ENCODE measurements at places on chromosomes 3 and 15.

GRCh38 chr3:53259427-53260259 is 3.8 kb upstream of the TKT start:
- DNase-seq, result no peak

DNA sequence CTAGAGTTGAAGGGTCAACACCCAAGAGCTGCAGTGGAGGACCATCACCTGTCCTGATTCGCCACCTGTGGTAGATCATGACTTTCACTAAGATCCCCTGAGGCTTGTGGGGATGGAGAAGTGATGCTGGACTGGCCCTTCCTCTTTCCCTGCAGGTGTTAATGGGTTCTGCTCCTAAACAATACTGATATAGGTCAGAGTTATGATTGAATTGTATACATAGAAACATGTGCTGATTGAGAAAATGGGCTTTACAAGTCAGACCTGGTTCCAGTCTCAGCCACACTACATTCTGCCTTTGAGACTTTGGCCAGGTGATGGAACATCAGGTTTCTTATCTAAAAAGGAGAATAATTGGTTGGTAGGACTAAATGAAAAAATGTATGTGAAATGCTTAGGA is 418.9 kb upstream of the TPRG1 start:
- DNase-seq, result no peak

GRCh38 chr3:150254309-150254708 is 153.8 kb upstream of the TSC22D2 start:
- DNase-seq, result no peak

DNA sequence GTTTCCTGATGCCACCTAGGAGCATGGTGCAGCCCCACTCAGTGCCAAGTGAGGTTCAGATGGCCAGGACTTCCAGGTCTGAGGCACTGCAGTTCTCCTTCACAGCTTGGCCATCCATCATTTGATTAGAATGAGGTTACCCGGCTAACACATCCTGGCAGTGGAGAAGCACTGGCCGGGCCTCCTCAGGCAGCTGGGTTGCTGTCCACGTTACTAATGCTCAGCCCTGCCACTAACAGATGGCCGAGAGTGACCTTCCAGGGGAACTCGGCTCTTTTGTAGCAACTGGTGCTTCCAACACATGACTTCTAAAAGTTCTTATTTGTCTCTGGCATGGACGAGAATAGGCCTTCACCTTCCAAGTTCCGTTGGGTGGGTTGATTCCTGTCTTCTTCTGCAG is 204.6 kb upstream of the CFAP20DC start:
- DNase-seq, result no peak

- no peak for DNase-seq
Measured at GRCh38 chr3:130404401-130404800, 58.9 kb downstream of the COL6A5 start.

DNA sequence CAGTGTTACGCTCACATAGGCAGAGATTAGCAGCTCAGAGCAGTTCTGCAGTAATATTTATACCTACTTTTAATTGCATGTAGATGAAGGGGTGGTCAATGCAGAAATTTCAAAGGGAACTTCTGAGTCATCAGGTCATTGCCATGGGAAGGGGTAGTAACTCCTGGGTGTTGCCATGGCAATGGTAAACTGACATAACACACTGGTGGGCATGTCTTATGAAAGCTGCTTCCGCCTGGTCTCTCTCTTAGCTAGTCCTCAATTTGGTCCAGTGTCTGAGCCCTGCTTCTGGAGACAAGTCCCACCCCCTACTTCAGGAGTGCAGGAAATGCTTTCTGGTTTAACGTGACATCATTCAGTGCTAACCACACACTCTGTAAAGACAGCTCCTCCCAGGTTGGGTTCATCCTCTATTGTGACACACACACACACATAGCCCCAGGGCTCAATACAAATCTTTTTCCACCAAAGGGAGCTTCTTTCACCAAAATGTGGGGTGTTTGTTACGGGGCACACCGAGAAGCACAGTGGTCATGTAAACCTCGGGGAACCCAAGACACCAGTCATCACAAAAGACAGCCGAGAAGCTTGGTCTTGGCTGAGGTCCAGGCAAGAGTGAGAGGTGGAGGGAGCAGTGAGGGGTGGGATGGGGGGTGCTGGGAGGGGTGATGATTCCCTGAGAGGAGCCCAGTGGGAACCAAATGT is 74.5 kb downstream of the TLE3 start:
- DNase-seq, result no peak

GRCh38 chr3:188076176-188076575 is 77.8 kb upstream of the LPP start:
- no peak for DNase-seq

GRCh38 chr3:158169091-158169491 is 59.2 kb downstream of the RSRC1 start:
- DNase-seq, result no peak

GRCh38 chr3:25686766-25687165 is 22.1 kb upstream of the TOP2B start:
- DNase-seq, result no peak

- DNase-seq, result no peak
Measured at GRCh38 chr3:127951276-127951675, 36.2 kb downstream of the KBTBD12 start.

- no peak for DNase-seq
Measured at GRCh38 chr15:45481135-45481534, 41.4 kb downstream of the SLC30A4 start.

DNA sequence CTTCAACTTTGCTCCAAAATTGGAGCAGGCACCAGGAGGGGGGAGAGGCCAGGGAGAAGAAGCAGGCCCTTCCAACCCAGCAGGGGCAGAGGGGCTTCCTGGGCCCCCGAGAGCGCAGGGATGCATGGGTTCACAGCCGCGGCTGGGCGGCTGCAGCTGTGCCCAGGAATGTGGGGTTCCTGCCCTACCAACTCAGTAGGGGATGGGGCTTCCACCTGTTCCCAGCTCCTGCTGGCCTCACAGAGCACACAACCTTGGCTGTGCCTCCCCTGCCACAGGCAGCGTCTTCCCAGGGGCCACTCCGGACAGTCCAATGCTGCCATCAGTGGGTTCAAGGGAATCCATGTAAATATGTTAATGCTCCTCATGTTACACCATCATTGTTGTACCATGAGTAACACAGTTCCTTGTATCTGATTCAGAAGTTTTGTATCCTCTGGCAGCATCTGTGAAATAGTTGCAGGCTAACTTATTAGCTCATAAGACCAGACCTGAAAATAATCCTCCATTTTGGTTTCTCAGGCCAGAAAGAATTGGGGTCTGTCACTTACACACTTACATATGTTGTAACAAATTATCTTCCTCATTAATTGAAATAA is 12.1 kb upstream of the SIAH2 start:
- no peak for DNase-seq

DNA sequence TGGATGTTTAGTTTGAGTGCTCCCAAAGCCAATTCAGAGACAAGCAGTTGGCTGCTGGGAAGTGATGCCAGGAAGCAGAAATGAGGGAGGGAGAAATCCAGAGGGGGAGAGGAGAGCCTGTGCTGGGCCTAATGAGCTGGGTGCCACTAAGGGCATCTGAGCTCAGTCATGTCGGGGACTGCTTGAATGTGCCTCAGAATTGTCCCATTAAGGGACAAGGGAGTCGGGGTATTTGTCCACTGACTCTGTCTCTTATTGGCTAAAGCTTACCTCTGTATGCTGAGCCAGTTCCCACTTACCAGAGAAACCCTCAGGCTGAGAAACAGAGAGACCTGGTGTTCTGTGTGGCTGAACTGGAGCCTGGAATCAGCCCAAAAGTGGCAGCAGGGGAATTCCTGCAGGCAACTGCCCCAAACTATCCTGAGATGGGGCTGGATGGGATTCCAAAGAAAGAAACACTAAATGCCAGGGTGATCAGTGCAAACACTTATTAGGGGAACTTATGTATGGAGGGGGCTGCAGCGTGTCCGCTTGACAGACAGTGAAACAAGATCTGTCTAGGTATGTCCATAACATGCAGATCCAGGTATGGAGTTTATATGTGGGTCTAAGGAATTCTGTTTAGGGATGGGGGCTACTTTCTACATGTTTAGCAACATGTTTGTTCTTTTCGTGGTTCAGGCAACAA is 48.6 kb downstream of the NR1D2 start:
- no peak for DNase-seq

DNA sequence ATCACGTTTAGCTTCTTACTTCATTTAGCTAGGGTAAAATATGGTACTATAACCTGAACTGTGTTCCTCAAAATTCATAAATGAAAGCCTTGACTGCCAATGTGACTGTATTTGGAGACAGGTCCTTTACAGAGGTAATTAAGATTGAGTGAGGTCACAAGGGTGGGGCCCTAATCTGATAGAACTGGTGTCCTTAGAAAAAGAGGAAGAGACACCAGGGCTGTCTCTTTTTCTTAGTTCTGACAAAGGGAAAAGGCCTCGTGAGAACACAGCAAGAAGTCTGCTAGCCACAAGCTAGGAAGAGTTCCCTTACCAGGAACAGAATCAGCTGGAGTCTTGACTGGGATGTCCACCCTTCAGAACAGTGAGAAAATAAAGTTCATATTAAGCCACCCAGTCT is 162.7 kb downstream of the GMNC start:
- DNase-seq, result no peak

- DNase-seq, result no peak
Measured at GRCh38 chr3:60651799-60652198, 599.5 kb downstream of the FHIT start.

GRCh38 chr3:13594991-13595421 is 46.1 kb downstream of the FBLN2 start:
- DNase-seq, result no peak

GRCh38 chr15:39502611-39503195 is 78.2 kb upstream of the THBS1 start:
- no peak for DNase-seq

DNA sequence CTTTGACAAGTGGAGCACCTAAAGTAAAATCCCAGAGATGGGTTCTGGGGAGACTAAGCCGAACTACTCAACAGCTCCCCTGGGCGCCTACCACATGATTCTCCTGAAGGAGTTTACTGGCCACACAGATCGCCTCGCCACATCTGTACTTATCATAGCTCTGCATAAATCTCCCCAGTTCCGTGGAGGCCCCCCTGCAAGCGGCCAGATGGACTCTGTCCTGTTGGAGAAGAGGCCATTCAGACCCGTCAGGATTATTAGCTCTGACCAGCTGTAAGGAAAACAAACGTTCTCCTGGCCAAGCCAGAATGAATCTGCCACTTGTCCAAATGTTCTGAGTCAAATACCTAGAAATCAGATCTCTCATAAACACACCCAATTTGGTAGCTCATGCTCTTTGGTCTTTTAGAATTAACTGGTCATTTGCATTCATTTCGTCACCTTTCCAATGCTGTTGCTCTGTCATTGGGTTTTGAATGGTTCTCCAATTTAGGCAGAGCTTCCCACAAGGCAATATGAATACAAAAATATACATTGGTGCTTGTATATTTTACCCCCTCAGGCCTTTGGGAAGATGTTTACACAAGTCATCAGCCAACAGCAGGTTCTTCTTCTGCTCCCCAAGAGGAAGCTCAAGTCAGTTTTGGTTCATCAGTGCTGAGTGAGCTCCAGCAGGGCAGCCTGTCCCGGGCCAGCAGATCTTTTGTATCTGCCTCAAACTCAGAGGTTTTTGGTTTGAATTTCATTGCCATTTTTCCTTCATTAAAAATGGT is 124.5 kb downstream of the THSD4 start:
- no peak for DNase-seq

DNA sequence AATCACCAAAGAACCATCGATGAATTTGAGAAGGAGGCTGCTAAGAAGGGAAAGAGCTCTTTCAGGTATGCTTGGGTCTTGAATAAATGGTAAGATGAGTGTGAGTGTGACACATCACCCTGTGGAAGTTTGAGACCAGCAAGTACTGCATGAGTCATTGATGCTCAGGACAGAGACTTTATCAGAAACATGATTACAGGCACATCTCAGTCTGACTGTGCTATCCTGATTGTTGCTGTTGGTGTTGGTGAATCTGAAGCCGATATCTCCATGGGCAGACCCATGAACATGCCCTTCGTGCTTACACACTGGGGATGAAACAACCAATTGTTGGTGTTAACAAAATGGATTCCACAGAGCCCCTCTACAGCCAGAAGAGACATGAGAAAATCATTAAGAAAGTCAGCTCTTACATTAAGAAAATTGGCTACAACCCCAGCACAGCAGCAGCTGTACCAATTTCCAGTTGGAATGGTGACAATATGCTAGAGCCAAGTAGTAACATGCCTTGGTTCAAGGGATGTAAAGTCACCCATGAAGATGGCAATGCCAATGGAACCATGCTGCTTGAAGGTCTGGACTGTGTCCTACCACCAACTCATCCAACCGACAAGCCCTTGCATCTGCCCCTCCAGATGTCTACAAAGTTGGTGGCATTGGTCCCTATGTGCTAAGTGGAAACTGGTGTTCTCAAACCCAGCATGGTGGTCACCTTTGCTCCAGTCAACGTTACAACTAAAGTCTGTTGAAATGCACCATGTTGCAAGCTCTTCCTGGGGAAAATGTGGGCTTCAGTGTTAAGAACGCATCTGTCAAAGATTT is 20.5 kb downstream of the TM4SF4 start:
- no peak for DNase-seq

- no peak for DNase-seq
Measured at GRCh38 chr3:143002727-143003126, 1.4 kb downstream of the U2SURP start.

DNA sequence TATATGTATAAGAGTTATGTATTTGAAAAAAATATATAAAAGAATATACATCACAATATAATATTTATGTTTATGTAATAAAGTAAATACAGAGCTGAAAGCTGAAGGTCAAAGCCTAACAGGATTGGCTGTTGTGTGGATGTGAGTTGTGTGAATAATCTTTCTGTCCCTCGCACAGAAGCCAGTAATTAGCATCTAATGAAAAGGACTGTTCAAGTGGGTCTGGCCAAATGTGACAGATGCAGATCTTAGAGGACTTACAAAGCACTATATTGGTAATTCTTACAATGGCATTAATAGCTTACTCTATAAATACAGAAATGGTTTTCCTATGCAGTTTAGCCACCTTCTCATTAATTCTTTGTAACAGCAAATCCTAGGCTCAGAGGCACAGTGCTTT is 2.4 kb downstream of the MKRN3 start:
- DNase-seq, result no peak

- no peak for DNase-seq
Measured at GRCh38 chr3:123239756-123240155, 38.0 kb downstream of the SEC22A start.

- DNase-seq, result no peak
Measured at GRCh38 chr3:173398111-173398479, 551 bp downstream of the NLGN1 start.

- DNase-seq, result no peak
Measured at GRCh38 chr3:149267565-149267964, 45.9 kb upstream of the CP start.

All from stimulated activated CD4-positive, alpha-beta T cell treated with anti-CD3 and anti-CD28 coated beads, Interleukin-12 subunit alpha, Interleukin-12 subunit beta, amount 100 ng/mL, for 4 hours (primary cell).